T-helper 1 cell (primary cell): ENCODE measurements at places on chromosomes 6 and 20.

- no peak for DNase-seq
Observed at GRCh38 chr6:157461000-157461915, 80.3 kb downstream of the ZDHHC14 start.

DNA sequence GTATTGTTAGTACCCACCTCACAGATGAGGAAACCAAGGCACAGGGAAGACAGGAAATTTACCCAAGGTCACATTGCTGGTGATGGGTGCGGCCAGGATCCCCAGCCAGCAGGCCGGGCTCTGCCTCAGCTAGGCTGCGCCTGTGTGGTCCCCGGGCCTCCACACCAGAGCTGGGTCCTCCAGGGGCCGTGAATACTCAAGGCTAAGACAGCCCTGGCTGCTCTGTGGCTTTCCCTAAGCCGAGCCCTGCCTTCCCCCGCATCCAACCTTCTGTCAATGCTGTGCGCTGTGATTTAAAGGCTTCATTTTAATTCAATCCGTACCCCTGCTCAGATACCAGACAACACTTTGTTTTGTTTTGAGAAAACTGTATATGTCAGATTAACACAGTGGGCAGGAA is 246.7 kb downstream of the TTLL2 start:
- no peak for DNase-seq

DNA sequence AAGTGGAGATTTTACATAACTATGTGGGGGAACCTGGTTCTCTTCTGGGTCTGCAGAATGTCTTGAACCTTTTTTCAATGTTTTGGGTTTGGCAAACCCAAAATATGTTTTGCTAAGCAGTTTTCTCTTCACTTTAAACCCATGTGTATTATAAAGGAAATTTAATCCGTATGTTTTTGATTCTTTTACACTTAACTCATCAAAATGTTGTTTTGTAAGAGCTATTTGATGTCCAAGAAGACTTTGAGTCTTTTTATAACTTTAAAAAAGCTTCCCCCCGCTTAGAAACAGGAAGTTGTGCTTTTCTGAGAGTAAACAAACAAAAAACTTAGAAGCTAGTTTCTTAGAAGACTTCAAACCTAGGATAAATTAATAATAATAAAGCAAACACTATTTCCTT is 81.9 kb upstream of the CEP162 start:
- DNase-seq, result no peak

DNA sequence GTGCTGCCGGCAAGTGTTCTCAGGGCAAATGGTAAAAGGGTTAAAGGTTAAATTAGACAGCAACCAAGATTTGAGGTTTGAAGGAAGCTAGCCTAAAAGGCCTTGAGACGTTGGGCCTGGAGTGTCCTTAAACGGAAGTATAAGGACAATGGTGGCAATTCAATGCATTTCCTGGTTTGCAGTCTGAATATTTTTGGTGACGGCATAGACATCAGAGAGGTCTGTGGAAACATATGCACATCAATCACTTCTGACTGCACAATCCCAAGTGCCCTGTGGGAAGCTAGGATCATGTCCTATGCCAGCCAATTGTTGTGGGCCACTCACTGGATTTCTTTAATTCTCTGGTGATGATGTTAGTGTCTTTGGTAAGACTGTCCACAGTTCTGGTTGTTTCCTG is 25.7 kb upstream of the TUBB2A start:
- DNase-seq, result no peak

DNA sequence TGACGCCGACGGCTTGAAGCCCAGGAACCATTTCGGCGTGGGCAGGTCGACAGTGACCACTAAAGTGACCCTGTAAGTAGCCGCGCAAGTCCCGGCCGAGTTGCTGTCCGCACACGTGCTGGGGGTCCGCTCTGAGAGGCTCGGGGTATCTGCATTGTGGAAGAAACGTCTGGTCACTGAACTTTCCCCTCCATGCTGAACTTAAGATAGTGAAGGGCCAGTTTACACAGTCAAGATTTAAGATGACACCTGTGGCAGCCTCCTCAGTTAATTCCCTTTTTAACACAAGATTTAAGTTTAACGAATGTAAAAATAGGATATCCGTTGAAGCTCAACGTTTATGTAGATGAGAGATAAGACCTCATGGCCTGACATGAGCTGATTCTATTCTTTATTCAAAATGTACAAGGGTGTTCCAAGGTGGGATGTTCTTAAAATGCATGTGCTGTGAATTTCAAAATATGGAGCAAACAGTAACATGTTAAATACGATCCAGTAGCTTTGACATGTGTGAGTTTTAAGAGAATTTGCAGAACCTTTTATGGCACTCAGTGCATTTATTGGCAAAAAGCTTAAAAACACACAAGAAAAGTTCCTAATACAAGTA is 116.2 kb downstream of the RTN4IP1 start:
- no peak for DNase-seq

DNA sequence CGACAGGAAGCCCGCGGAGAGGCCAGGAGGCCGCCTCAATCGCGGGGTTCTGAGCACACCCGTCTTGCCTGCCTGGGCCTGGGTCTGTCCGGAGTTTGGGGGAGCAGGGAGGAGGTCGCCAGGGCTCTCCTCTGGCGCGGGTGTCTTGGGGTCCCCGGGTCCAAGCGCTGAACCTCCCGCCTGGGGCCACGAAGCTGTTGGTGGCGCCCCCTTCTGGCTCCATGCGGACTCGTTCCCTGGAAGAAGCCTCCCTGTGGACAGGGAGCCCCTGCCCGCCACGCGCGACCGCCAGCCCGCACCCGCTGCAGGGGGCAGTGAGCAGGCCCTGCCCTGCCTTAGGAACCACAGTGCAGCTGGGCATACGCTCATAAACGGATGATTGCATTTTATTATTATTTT is 44.7 kb downstream of the MCUR1 start:
- no peak for DNase-seq

DNA sequence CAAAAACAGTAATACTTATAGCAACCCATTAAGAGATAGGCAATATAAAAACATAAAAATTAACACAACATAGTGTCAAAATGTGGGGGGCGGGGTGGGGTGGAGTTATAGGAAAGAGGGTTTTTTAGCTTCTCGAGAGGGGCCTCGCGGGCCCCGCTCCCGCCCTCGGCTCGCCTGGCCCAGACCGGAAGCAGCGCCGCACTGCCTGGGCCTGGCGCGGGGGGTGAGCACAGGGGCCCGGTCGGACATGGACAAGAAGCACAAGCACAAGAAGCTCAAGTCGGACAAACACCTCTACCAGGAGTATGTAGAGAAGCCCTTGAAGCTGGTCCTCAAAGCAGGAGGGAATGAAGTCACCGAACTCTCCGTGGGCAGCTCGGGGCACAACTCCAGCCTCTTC is 53.4 kb downstream of the REV3L start:
- DNase-seq, result no peak

GRCh38 chr6:154558513-154558912 is 48.0 kb upstream of the CNKSR3 start:
- DNase-seq, result no peak

DNA sequence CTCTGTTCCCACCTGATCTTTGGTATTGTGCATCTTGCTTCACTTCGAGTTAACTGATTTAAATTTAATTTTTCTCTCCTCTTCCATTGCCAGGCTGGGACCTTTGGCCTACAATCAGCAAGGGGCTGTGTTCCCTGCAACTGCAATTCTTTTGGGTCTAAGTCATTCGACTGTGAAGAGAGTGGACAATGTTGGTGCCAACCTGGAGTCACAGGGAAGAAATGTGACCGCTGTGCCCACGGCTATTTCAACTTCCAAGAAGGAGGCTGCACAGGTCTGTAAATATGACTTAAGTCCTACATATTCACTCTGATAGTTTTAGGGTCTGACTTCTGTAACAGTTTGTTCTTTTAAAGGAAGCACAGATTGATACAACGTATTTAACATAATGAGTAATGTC is 412.4 kb downstream of the ARHGAP18 start:
- no peak for DNase-seq

GRCh38 chr6:44456070-44456965 is 68.8 kb downstream of the CDC5L start:
- DNase-seq, result peak; percentile 20
